H9 (cell line): ENCODE measurements at places on chromosomes 3 and 15.

- DNase-seq, result no peak
Observed at GRCh38 chr3:71838406-71838805, 53.5 kb upstream of the PROK2 start.

DNA sequence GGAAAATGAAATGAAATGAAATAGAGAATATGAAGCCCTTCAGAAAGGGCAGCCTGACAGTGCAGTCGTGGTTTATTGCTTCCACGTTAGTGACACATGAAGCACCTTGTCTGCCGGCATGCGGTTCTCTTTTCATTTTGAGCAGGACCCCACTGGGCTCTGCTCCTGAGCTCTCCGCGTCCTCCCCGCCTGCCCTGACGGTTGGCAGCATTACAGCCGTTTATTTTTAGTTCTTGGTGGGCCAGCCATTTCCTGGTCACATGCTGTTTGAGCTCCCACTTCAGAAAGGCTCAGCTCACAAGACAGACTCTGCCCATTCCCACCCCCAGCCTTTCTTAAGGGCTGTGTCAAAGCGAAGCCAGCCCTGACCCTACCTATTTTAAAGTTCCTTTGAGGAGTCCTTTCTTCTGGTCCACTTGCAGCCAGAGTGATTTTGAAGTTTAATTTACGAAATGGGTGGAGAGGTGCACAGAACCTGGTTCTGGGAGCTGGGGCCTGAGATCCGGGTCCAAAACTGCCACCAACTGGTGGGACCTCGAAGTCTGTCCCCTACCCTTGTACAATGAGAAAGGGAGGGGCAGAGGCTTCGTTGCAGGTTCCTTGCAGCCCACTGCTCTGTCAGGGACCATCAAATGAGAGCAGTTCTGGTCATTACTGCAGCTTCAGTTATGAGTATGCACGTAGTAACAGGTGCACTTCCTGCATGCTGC is 60.1 kb downstream of the MGLL start:
- no peak for DNase-seq

- no peak for DNase-seq
Observed at GRCh38 chr3:153596401-153596800, 434.4 kb downstream of the RAP2B start.

DNA sequence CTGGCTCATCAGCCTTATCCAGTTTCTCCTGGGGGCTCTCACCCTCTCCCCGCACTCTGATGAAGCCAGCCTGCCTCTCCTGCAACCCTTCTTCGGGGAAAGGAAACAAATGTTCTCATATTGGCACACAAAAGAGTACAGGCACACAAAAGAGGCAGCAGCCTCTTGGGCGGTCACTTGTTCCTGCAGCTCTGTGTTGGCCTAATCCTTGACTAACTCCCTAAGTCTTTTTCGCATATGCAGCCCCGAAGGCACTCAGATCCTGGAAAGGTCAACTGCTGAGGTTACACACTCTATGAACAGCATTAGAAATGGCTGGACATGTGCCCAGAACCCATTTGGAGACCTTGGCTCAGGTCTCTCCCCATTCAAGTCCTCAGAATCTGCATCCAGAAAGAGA is 7.4 kb upstream of the CAMP start:
- no peak for DNase-seq
